ENCODE measurements at places on chromosomes 4 and X.

DNA sequence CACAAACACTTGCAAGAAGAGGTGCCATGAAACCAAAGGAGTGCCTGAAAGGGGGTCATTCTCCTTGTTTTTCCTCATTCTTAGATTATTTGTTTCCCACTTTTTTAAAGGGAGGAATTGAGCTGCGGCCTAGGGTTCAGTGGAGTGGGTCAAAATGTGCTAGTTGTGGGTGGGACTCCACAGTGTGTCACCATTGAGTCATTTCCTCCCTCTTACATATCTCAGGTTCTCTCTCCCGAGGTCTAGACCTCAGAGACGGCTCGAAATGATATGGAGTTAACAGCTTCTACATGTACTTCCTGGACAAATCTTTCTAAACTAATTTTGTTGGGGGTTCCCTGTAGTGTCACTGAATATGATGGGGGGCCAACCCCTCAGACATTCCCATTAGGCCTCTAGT is 328.4 kb upstream of the SPANXN1 start:
- DNase-seq: no peak

DNA sequence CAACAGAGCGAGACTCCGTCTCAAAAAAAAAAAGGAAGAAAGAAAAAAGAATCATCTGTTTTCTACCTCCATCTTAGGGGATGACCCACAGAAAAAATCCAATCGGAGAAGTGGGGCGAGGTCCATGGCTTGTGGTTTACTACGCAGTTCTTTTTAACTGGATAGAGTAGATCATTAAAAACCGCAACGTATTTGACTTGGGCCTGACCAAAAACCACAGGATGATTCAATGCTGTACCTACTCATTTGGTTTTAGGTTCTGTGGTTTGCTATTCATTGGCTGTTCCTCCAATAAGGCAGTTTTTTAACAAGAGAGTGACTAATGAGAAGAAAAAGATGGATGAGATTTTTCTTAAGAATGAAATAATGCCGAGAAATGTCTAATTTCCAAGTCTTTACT is 83.7 kb downstream of the FREM3 start:
- DNase-seq: no peak

DNA sequence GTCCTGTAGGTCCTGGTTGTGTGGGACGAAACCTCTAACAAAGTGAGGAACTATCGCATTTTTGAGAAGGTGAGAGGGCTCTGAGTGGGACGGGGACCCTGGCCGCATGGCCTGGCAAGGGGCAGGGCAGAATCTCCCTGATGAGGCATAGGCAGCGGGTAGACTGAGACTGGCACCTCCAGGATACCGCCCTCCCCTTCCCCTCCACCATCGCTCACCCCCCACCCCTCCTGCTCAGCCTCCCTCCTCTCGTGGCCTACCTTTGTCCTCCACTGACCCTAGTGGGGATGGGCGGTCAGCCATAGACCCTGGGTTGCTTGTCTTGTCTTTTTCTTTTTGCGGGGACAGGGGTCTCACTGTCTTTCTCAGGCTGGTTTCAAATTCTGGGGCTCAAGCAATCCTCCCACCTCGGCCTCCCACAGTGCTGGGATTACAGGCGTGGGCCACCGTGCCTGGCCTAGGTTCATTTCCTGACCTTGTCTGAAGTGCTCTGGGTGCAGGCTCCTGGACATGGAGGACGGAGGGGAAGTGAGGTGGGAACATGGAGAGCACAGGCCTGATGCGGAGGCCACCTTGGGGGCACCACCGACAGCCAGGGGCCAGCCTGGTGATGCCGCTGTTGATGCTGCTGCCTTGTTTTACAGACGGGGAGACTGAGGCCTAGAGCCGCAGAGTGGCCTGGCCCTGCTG is 10.5 kb upstream of the ADD1 start:
- no peak for DNase-seq

- no peak for DNase-seq
Observed at GRCh38 chr4:149886786-149887490, 71.3 kb upstream of the IQCM start.

DNA sequence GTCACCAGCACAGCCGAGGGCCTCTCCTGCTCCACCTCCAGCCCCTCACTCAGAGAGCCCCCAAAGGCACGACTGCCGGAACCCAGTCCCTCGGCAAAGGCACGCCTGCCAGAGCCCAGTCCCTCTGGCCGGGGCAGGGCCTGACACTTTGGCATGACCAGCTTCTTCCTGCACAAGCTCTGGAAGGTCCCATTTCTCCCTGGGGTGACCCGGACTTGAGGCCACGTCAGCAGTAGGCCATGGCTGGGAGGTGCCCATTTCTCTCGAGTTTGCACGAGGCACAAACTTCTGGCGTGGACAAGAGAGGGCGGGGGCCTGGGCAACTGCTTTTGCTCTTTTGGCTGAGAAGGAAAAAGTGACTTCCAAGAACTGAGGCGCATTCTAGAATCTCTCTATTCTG is 62.2 kb upstream of the GPR78 start:
- DNase-seq: no peak

GRCh38 chrX:44873415-44874276 is 658 bp downstream of the KDM6A start:
- peak; percentile 7 for DNase-seq

- no peak for DNase-seq
Observed at GRCh38 chrX:12965131-12965940, 9.6 kb upstream of the TMSB4X start.

- DNase-seq: no peak
Observed at GRCh38 chr4:156052116-156052515, 98.5 kb upstream of the CTSO start.

GRCh38 chr4:142875117-142875516 is 29.0 kb upstream of the INPP4B start:
- DNase-seq: no peak

GRCh38 chrX:20974326-20974725 is 399.9 kb upstream of the CNKSR2 start:
- DNase-seq: no peak

DNA sequence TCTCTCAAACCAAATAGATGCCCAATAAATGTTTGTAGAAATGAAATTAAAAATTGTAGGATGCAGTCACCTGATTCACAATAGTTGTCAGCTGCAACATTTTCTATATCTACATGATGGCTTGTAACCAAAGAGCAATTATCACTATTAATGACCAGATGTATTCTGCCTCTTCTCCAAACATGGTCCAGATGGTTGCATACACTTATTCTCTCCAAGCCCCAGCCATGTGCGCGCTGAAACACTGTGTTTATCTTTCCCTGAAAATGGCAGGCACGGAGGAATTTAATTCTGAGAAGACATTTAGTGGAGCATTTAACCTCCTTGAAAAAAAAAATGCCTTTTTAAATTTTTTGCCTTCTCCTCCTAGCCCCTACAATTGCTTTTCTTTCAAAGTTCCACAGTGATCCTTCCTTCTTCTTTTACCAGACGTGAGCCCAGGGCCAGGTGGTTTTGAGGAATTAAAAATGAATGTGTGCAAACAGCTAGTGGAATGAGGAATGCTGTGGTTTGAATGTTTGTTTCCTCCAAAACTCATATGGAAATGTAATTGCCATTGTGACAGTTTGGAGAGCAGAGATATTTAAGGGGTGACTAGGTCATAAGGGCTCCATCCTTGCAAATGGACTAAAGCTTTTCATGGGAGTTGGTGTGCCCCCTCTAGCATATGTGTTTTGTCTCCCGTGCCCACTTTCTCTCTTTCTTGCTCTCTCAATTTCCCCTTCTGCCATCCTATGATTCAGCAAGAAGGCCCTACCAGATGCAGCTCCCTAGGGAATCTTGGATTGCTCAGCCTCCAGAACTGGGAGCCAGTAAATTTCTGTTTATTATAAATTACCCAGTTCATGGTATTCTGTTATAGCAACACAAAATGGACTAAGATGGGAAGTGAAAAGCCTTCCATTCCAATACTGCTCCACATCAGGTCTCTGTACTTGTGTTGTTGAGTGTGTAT is 136.0 kb downstream of the GABRB1 start:
- no peak for DNase-seq

DNA sequence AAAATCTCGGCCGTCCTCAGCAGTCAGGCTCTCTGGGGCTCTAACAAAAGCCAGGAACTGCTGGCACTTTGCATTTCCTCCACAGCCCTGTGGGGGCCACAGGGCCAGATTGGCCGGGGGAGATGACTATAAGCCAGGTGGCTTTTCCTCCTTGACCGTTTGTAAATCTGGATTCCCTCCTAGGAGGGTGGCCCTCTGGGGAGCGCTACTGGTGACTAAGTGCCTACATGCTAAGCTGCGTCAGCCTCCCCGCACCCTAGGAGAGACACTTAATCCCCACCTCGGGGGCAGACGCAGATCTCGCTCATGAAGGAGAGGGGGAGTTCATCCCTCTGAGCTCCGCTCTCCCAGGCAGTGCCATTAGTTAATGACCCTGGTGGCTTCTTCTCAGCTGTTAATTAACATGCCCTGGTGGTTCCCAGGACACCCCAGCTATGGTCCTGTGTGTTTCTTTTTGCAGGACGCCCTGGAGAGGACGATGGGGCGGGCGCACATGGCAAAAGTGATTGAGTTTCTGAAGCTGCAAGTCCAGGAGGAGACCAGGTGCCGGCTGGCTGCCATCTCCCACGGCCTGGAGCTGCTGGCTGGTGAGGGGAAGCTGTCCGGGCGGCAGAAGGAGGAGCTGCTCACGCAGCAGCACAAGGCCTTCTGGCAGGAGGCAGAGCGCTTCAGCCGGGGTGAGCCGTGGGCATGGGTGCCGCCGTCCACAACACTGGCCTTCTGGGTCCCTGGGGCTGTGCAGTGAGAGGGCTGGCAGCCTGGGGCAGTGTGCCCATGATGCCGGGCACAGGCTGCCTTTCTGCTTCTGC is 41.6 kb downstream of the EVC start:
- DNase-seq: no peak
